ENCODE measurements at places on chromosomes 7 and 10.

GRCh38 chr10:34145715-34146114 is 669.4 kb downstream of the PARD3 start:
- no peak for DNase-seq

DNA sequence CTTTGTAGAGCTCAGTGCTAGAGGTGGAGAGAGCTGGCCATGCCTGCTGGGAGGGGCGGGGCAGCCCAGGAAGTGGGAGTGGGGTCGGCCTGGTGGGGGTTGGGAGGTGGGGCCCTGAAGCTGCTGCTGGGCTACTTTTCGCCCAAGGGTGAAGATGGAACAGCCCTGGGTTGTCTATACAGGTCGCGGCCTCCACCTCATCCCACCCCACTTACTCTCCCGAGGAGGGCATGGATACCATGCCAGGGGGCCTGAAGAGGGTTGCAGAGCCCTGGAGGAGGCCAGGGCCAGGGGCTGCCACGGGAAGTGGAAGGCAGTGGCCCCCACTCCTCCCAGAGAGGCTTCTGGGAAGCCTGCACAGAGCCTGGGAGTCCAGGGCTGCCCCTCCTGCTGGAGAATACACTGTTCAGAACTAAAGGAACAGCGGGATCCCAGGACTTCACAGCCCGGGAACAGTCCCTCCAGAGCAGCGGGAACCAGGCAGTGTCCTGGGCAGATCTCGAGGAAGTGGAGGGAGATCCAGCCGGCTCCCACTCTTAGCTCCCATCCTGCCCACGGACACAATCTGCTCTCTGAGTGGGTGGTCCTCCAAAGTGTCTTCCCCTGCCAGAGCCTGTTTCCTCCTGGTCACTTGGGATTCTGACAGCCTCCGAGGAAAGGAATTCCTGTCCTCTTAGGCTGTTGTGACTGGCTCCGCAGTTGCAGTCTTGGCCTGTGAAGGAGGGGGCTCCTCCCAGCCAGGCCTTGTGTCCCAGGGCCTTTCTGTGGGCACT is 23.5 kb downstream of the MAT1A start:
- no peak for DNase-seq

DNA sequence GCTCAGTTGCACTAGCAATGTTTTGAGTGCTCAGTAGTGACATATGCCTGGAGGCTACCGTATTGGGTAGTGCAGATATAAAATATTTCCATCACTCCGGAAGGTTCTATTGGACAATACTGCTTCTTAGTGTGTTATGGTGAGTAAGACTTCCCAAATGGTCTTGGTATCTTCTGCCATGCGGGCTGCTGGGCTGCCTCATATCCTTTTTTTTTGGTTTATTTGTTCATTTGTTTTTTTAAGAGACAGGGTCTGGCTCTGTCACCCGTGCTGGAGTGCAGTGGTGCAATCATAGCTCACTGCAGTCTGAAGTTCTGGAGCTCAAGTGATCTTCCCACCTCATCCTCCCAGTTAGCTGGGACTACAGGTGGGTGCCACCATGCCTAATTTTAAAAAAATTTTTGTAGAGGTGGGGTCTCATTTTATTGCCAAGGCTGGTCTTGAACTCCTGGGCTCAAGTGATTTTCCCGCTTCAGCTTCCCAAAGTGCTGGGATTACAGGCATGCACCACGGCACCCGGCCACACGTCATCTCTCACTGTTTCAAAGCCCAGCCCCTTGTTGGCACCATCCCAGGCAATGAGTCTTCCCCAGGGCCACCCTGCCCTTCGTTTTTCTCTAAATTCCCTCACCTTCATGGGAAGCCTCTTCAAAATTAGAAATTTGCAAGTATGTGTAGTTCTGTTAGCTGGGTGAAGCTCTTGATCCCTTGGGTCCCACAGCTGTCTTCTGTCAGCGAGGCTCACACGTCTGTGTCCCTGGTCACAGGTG is 111.0 kb upstream of the KLF14 start:
- DNase-seq, result no peak

GRCh38 chr10:121183236-121183635 is 332.1 kb downstream of the WDR11 start:
- DNase-seq, result no peak

GRCh38 chr10:17179002-17179401 is 22.5 kb downstream of the TRDMT1 start:
- no peak for DNase-seq

DNA sequence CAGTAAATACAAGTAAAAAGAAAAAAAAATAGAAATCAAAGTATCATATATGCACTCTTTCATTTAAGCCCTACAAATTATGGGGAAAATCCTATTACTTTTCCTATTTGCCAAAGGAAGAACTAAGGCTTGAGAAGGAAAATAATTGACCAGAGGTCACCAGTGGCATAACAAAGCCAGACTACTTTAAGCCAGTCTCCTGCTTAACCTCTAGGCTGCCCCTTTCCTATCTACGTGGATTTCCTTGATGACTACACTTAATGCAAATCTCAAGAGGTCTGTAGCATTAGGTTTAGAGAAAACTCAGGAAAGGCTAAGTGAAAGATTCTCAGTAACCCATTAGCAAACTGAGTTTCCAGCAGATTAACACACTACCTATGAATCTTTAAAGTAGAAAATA is 49.8 kb downstream of the TPK1 start:
- DNase-seq, result no peak

Data from stimulated activated CD4-positive, alpha-beta T cell treated with anti-CD3 and anti-CD28 coated beads, Interleukin-15, amount 100 ng/mL, for 24 hours (primary cell).